SK-N-DZ (cell line): ENCODE measurements at places on chromosomes 11 and 22.

DNA sequence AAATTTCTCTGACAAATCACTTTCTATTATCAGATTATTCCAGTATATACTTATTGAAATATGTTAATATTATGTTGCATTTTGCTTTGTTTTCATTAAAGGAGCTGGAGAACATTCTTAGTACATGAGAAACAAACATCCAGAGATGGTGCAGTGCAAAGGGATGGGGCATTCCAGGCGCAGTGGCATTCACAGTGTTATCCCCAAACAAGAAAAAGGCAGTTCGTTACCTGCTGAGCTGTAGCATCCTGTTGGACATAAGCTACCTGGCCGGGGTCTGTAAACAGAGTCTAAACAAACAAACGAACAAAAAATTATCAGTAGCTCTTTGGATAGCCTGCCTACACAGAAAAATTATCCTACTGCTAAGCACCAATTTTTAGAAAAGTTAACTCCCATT, 47.4 kb downstream of the PRDM10 start:
- DNase-seq = no peak

GRCh38 chr11:4072668-4073285, 21.8 kb upstream of the RRM1 start:
- peak; percentile 73 for DNase-seq

GRCh38 chr11:117062498-117062897, 35.7 kb downstream of the SIK3 start:
- no peak for DNase-seq

DNA sequence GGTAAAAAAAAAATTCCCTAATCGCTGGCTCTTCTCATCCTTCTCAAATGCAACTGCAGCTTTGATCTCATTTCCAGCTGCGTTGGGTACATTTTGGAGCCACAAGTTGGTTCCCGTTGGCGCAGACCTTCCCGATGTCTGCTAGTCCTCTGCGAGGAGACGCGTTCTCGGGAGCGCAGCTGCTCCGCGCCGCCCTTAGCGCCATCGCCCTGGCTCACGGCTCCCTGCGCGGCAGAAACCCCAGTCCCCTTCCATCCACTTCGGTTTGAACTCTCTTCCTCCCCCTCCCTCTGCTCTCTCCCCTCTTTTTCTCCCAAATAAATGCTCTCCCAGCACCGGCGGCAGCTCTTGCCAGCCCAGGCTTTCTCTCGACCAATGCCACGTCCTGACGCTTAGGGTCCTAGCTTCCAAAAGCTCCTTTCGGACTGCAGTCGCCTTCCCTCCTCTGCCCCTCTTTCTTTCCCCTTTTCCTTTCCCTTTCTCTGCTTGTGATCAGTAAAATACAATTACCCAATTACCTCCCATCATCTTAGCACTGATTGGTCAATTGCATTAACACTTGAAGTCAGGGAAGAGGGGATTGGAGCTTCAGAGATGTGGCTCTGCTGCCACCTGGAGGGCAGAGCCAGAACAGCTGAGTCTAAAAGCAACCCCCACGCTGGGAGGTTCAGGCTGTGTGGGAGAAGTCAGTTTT, 1165.7 kb downstream of the LRRC4C start:
- peak; percentile 94 for DNase-seq
